ENCODE measurements at places on chromosomes 13 and 19. TPM values are rescaled to one million over a fixed set of nuclear protein-coding genes. Genes with fewer than 3 reads are reported as not detected.

- DNase-seq, result no peak
Measured at GRCh38 chr19:35060160-35060855, 18.8 kb downstream of the HPN start.

Gene PABPC3
- total RNA-seq, result 0.06 TPM

GRCh38 chr13:51599444-51600176 lies 15.3 kb downstream of the WDFY2 start:
- no peak for DNase-seq

Gene FCGBP
- 0.99 TPM for total RNA-seq

GRCh38 chr19:416416-416815 lies 7.5 kb upstream of the C2CD4C start:
- no peak for DNase-seq

DNA sequence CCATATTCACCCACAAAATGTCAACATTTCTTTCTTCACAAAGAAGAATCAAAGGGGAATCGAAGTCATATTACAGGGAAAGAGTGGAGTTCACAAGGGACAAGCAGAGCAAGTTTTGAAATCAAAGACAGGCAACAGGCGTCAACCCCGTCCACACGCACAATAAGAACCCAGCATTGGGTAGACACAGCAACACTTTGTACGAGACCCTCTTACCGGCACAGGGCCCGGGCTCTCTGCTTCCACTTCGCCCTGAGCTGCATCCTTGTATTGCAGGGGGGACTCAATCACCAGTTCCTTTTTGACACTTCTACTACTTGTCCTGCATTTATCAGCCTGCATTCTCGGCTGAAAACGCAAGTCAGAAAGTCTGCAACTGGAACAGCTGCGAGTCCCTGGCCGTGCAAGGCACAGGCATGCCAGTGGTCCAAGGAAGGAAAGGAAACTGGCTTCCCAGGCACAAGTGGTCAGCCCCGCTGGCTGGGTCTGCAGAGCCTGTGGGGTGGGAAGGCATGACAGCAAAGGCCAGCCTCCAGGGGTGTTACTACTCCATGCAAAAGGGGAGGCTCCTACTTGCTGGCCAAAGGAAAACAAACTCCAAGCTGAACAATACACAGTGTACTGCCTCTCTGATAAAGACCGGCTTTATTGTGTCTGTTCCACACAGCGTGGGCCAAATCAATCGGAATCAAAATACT lies at the start of gene DOCK9:
Gene DOCK9, minus strand, starts transcription at position 497 of the 698 bp plus-strand sequence. Its CDS starts 155 bp downstream, at position 342.
- peak; percentile 12 for DNase-seq

- DNase-seq, result no peak
Measured at GRCh38 chr19:17860993-17861360, 1.3 kb downstream of the RPL18A start.

All from H4 (cell line).